Activated T-helper 9 cell treated with anti-CD3 and anti-CD28 coated beads, Interleukin-2, amount 50 U/mL, for 16 hours (primary cell): ENCODE measurements at places on chromosomes 4 and X.

DNA sequence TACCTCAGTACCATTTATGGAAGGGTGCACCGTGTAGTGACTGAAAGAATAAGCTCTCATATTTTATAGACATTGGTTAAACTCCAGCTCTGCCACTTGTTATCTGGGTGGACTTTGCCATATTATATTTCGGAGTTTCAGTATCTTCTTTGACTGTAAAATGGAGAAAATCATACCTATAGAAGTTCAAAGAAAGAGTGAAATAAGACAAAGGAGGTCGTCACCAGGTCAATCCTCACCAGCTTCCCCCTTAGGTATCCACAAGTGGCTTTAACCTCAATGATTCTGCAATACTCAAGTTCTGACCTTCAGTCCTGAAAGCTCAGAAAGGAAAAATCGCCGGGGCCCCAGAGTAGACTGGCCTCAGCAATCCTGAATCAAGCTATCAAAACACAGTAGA, 64.3 kb downstream of the TMEM144 start:
- no peak for DNase-seq

GRCh38 chr4:103150677-103151076, 47.5 kb downstream of the CENPE start:
- no peak for DNase-seq

GRCh38 chrX:105313596-105313995, 93.1 kb upstream of the TEX13A start:
- no peak for DNase-seq

DNA sequence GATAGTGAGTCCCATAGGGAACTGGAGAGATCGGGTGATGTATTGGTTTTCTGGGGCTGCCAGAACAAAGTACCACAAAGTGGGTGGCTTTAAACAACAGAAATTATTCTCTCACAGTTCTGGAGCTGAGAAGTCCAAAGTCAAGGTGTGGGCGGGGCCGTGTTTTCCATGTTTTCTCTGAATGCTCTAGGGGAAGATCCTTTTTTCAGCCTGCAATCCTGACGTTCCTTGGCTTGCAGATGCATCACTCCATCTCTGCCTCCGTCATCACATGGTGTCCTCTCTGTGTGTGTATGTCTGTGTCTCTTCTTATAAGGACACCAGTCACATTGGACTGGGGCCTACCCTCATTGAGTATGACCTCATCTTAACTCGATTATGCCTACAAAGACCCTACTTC, 7.9 kb upstream of the GPM6B start:
- no peak for DNase-seq

- no peak for DNase-seq
These were observed 29.4 kb upstream of the ADRA2C start for GRCh38 chr4:3736806-3737205.

GRCh38 chr4:103424853-103425252, 226.7 kb upstream of the CENPE start:
- DNase-seq: no peak

- DNase-seq: no peak
These were observed 36.3 kb downstream of the SULT1E1 start for GRCh38 chr4:69823481-69824186.

GRCh38 chrX:10146346-10146745, 10.4 kb upstream of the CLCN4 start:
- no peak for DNase-seq

DNA sequence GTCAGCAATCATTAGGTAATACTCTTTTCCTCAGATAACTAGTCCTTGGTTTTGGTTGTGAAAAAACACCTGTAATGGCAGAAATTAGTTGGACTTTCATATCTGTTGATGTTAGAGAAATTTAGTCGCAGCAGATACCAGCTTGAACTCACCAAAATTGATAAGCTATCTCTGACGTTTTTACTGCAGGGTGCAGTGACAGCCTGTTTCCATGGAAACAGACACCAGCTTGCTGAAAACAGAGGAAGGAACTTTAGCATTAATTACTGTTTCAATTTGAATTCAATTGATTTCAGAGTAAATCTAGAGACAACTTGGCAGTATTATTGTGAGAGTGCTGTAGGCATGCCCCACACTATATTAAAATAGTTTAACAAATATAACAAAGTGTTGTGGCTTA, 246.5 kb downstream of the PPP1R2C start:
- no peak for DNase-seq

- DNase-seq: no peak
These were observed 40.6 kb upstream of the THOC2 start for GRCh38 chrX:123773258-123773988.

DNA sequence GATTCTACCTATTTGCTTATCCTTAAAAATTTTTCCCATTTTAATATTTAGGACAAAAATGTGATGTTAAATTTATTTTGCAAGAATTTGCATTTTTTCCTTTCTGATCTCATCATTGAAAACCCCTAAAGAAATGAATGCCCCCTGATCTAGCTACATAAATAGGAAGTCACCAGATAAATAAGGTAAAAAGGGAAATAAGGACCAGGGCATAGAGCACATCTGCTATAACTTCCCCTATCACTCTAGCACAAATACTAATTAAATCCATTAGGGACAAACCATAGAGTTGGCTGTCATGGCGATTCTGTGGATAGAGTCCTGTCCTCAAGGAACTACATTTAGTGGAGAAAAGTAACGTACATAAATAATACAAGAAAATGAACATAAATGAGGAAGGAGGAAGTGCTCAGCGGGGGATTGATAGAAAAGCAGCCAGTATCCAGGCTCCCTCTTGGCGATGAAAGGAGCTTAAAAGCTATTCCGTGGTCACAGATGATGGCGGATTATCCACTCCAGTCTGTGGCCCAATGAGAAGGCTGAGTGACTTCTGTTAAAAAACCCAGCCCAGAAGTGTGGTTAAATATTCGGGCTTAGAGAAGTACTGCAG, 76.9 kb upstream of the RPL34 start:
- no peak for DNase-seq
